NCI-H510A (cell line): ENCODE measurements at places on chromosomes 7 and 10.

GRCh38 chr10:132944510-132944909 lies 2.1 kb upstream of the CFAP46 start:
- DNase-seq: no peak

- DNase-seq: no peak
These were observed 8.9 kb upstream of the PKD1L1 start for GRCh38 chr7:47957156-47957555.

GRCh38 chr7:45687185-45687560 lies 113.0 kb downstream of the ADCY1 start:
- DNase-seq: no peak

- DNase-seq: no peak
These were observed 6.3 kb upstream of the HGF start for GRCh38 chr7:81776161-81776560.

DNA sequence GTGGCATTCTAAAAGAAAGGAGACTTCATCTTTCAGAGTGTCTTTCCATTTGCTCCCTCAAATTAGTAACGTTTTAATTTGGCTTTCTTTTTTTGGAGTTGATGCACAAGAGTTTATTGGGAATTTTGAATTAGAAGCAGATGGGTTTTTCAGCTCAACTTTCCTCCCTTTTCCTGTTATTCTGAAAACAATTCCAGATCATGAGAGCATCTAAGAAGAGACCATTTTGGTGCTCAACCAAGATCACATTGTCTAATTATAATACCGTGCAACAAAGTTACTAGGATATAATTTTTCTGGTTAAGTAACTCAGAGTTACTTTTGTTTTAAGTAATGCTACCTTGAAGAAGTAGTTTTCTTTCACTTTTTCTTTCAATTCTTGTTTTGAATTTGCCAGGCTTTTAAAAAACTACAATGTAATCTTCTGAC lies 396.6 kb upstream of the KLF6 start:
- no peak for DNase-seq

DNA sequence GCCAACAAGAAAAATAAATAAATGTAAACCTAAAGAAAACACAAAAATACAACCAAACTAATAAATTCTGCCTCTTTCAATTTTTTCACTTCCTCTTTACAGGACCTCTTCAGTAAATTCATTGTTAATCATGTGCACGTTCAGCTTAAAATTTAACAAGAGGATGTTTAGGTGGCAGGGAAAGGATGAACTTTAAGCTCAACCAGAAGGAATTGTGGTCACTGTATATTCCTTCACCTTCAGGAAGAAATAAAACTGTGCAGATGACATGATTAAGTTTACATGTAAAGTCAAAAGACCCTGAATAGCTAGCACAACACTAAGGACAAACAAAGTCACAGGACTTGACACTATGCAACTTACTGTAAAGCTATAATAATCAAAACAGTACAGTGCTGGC lies 33.0 kb downstream of the KIF5B start:
- DNase-seq: no peak
